ENCODE measurements at places on chromosomes 11 and 22. TPM values are rescaled to one million over a fixed set of nuclear protein-coding genes. Genes with fewer than 3 reads are reported as not detected.

The SIK3 gene
- 22.8 TPM for total RNA-seq

The RGL4 gene
- not detected for total RNA-seq

The SLC6A5 gene
- total RNA-seq = not detected

The ASRGL1 gene
- not detected for total RNA-seq

The LPXN gene
- 8.6 TPM for total RNA-seq

The KCNJ1 gene
- not detected for total RNA-seq

The UBQLNL gene
- under 0.01 TPM for total RNA-seq

The MMP11 gene
- 8.8 TPM for total RNA-seq

The DEFB131B gene
- total RNA-seq = not detected

The ACRV1 gene
- 0.26 TPM for total RNA-seq

The NDUFV1 gene
- total RNA-seq = 153 TPM
